ENCODE measurements at places on chromosomes 13 and 19.

DNA sequence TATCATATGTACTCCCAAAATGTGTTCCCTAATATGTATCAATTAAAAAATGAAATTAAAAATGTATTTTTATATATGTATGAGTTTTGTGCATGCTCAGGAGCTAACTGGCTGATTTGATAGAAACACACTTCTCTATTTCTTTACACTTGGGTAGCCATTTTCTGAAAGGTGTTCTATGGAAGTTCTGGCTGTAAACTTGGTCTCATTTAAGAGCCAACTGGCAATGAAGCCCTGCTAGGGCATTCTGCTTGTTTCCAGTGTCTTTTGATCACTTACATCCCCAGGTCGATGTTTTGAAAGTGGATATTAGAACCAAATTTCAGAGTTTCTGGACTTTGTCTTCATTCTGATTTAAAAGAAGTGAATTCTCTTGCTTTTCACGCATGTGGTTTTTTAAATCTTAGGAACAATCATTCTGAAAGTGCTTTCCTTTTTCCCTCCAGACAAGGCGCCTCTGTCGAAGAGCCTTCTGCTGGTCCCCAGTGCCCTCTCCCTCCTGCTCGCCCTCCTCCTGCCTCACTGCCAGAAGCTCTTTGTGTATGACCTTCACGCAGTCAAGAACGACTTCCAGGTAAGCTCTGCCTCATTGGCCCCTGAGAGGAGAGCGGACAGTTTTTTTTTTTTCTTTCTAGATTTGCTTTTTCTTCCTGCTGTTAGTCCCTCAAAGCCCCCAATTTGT, 20.1 kb downstream of the GPR18 start:
- DNase-seq: no peak

DNA sequence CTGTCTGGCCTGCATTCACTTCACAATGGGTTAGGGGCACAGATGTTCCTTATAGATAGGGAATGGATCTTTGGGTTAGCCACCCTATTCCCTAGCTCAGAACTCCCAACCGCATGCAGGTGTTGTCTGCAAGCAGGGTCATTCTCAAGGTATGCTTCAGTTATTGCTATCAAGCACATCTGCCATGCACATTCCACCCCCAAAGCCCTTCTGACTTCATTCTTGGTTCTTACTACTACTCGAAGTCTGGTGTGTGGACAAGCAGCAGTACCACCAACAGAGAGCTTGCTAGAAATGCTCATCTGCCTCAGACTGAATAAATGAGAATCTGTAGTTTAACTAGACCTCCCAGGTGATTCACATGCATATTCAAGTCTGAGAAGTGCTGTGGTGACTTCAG, 31.3 kb downstream of the SERPINE3 start:
- no peak for DNase-seq

DNA sequence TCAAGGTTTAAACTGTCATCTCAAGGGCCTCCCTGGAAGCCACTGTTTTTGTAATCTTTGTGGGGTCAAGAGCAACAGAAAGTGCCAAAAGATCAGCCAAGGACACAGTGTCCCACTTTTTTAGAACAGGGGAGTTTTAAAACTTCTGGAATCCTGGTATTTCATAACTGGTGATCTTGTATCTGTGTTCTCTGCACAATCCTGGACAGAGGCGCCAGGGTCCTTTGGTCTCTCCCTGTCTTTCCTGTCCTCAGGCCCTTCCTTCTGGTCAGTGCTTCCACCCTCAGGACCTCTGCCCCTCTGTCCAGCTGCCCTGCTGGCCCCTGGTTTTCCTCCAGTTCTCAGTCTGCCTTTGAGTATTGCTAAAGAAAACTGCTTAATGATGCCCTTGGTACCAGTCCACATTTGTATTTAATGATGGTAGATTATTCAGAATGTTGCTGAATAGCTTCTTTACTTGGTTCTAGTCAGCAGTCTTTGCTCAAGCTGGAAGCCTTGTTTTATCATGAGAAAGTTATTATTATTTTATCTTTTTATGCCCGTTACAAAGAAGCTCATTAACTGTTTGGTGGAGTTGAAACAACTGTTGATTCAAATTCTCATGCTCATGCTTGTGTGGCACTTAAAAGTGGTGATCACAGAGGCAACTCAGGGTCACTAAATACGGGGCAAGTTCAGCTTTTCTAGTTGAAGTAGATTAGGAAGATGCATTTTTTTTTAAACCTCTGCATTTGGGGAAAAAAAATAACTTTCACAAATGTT, 47.5 kb downstream of the WASF3 start:
- no peak for DNase-seq

DNA sequence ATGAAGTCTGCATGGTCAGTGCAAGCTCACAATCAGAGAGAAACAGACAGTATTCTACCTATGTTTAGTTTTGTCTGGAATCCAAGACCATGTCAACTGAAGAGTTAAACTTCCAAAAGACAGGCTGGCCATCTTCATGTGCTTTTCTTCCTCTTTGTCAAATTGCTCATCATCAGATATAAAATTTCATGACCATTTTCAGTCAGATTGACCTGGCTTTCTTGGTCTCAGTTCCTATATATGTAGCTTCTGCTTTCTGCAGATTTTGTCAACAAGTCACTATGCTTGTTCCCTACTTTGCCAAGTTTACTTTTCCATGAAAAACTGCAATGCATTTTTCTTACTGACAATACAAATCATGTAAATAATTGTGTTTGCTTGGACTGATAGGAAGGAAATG, 13.9 kb downstream of the SLC46A3 start:
- DNase-seq: no peak

DNA sequence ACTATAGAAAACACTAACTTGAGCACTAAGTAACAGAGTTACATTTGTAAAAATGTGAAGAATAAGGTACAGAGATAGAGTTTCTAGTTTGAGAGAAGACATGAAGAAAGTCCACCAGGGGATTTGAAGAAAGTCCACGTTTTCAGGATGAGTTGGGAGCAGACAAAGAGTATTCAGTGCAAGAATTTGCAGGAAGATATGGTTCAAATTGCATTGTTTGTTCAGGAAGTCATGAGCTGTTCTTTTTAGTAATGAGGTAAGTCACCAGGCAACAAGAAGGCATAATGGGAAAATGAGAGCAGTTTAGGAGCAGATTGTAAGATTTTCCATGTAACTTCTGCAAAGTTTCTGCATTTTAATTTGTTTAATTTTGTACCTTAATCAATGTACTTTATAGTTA, 618.0 kb downstream of the DACH1 start:
- no peak for DNase-seq

- no peak for DNase-seq
Observed at GRCh38 chr13:64528838-64529237, 2701.3 kb downstream of the PCDH9 start.

GRCh38 chr19:52963247-52963618, 552 bp upstream of the ZNF816 start:
- no peak for DNase-seq

GRCh38 chr19:5080030-5080654, 111.2 kb downstream of the KDM4B start:
- peak; percentile 17 for DNase-seq

GRCh38 chr13:32840989-32841713, 175.1 kb upstream of the KL start:
- no peak for DNase-seq

- no peak for DNase-seq
Observed at GRCh38 chr13:49690133-49690994, 922 bp downstream of the EBPL start.

GRCh38 chr19:3404324-3405260, 38.2 kb downstream of the NFIC start:
- peak; percentile 43 for DNase-seq

DNA sequence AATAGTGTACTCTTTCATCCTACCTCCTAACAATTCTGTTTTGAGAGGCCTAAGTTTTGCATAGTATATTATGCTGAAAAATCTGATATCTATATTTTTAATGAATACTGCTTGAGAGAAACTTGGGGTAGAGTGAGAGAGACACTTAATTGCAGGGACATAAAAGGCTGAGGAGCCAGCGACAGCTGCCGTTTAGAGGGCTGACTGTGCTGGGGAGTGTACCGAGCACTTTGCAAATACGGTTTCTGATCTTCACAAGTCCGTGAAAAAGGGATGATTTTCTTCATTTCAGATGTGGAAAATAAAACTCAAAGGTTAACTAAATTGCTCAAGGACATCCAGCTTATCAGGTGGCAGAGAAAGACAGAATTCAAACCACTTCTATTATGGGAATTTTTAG, 97.4 kb downstream of the CAB39L start:
- DNase-seq: no peak

GRCh38 chr13:22256111-22256639, 585.3 kb downstream of the FGF9 start:
- DNase-seq: no peak

DNA sequence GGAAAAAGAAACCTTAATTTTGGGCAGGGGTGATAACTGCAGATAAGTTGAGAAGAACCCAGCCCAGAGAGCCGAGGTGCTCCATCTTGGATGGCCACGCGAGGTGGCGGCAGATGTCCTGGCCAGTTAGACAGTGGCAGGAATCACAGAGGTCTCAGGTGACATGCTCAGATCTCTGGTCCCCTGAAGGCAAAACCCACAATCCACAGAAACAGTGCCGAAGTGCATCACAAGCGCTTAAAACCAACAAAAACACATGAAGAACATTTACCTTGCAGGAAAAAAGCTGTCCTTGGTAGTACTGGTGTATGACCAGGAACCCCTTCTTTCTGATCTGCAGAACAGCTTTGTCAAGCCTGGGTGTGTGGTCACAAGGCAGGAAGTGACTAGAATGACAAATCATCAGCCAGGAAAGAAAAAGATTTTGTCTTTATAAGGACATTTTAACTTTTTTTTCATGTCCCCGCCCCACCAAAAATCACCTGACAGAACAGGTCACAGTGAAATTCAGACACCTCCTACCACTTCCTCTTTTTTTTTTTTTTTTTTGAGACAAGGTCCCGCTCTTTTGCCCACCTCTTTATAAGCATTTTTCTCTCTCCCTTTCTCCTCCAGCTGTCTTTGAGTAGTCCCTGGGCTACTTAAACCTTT, at the start of gene LCP1:
TSS of gene LCP1 (minus strand) at position 338 of the 651 bp plus-strand sequence. CDS start 22,515 bp downstream, outside the sequence.
- no peak for DNase-seq

DNA sequence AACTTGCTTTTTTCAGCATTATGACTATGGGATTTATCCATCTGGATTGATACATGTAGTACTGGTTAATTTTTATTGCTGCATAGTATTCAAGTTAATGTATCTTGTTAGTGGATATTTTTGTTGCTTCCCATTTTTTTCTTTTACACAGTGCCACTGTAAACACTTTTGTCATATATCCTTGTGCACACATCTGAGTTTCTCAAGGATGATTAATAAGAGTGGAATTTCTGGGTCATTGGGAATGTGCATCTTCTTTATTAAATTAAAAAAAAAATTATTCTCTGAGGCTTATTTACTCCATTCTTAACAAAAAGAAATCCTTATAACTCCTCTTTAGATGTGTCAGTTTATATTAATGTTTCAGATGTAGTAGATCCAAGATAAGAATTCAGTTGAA, 27.3 kb downstream of the B3GLCT start:
- no peak for DNase-seq

DNA sequence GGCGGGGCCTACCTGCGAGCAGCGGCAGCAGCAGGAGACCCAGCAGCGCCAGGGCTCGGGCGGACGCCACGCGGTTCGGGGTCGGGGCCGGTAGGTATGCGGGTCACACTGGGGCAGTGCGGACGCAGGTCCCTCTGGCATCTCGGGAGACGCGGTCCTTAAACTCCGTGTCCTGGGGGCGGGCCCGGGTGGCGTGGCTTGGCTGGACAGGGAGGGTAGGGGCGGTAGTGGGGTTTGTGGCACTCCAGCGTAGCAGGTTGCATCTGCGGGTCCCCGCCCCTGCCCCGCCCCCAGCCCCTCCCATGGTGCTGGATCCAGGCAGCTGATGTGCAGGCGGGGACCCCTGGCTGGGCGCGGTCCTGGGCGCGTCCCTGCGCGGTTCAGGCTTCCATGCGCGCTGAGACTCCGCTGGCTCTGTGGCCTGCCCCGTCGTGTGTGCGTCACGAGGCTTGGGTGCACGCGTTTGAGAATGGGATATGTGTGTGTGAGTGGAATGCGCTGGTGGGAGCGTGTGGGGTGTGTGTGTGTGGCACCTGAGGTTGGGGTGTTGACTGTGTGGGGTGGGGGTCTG, 96.1 kb downstream of the WTIP start:
- no peak for DNase-seq

GRCh38 chr13:26899202-26899601, 138.6 kb upstream of the GPR12 start:
- no peak for DNase-seq

- DNase-seq: no peak
Observed at GRCh38 chr13:80386592-80386991, 45.7 kb upstream of the SPRY2 start.

DNA sequence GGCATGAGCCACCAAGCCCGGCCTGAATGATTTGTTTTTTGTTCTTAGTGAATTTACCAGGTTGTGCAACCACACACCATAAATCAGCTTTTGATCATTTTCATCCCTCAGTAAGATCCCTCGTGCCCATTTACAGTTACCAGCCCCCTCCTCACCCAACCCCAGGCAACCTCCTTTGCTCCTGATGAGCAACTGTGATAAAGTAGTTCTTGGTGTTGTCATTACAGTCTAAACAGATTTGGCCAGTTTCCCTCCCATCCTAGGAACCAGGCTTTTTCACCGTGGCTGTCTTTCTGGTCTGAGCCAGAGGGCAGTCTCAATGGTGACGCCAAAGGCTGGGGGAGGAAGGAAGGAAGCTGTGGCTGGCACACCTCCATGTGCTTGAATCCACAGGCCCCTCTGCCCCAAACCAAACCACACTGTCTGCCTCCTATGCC, 61.2 kb upstream of the WDFY2 start:
- DNase-seq: no peak

DNA sequence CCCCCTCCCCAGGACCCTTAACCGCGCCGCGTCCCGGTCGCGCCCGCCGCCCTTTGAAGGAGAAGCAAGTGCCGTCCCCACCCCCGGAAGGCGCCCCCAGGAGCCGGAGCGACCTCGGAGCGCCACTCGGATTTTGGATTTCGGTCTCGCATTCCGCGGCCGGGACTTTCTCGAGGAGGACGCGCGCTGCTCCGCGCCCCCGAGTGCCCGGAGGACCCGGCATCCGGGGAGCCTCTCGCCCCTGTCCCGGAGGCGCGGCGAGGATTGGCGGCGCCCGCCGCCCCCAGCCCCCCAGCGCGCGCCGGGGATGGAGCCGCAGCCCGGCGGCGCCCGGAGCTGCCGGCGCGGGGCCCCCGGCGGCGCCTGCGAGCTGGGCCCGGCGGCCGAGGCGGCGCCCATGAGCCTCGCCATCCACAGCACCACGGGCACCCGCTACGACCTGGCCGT, 1.6 kb downstream of the MIDN start:
- DNase-seq: no peak

- no peak for DNase-seq
Observed at GRCh38 chr13:94112731-94113130, 366.8 kb downstream of the DCT start.

- DNase-seq: no peak
Observed at GRCh38 chr13:49022472-49023144, 46.9 kb downstream of the FNDC3A start.

- DNase-seq: no peak
Observed at GRCh38 chr13:100203696-100204367, 114.9 kb downstream of the PCCA start.

- no peak for DNase-seq
Observed at GRCh38 chr13:112131081-112131712, 64.2 kb downstream of the SOX1 start.

All from C1 segment of cervical spinal cord (tissue), 14 donors.